Heart right ventricle (tissue), 16 donors: ENCODE measurements at places on chromosomes 11 and 22. TPM values are rescaled to one million over a fixed set of nuclear protein-coding genes. Genes with fewer than 3 reads are reported as not detected.
A peak's percentile ranks its signal among the peaks of the same experiment; 100 is the strongest.

YDJC gene
- 3.9 TPM for total RNA-seq

KCNE3 gene
- total RNA-seq = 4.9 TPM

KRTAP5-7 gene
- total RNA-seq = 0.20 TPM

SCYL1 gene
- 47.4 TPM for total RNA-seq

MFNG gene
- 11.8 TPM for total RNA-seq

IGSF9B gene
- 31.0 TPM for total RNA-seq

RNF214 gene
- 30.1 TPM for total RNA-seq

FAM83F gene
- 5.0 TPM for total RNA-seq

APOBEC3B gene
- total RNA-seq = 1.4 TPM

TTC12 gene
- 7.8 TPM for total RNA-seq

PARVG gene
- total RNA-seq = 1.7 TPM

C11orf86 gene
- total RNA-seq = not detected

AAMDC gene
- 103 TPM for total RNA-seq

- DNase-seq = no peak
Measured at GRCh38 chr11:11607772-11608171, 14.0 kb downstream of the GALNT18 start.

- DNase-seq = no peak
Measured at GRCh38 chr11:59182457-59183151, 10.7 kb downstream of the DTX4 start.

- DNase-seq = peak; percentile 40
Measured at GRCh38 chr22:42439821-42440674, 7.8 kb upstream of the NFAM1 start.

GRCh38 chr22:50482107-50483074 is 1.0 kb downstream of the ADM2 start:
- no peak for DNase-seq

DNA sequence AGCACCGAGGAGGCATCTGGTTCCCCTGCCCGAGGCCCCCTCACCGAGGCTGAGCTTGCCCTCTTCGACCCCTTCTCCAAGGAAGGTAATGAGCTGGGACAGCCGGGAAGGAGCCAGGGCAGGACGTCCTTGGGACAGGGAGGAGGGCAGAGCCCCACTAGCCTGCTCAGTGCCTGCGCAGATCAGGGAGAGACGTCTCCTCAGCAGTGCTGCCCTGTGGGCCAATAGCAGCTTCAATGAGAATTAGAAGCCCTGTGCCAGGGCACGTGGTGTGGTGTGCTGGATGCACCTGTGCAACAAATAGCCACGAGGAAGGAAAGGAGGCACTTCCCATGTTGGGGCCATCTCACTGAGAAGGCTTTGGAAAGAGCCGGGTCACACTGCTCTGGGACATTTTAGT is 5.4 kb upstream of the SAC3D1 start:
- no peak for DNase-seq

- no peak for DNase-seq
Measured at GRCh38 chr11:105821372-105821771, 200.7 kb downstream of the MSANTD4 start.

- DNase-seq = no peak
Measured at GRCh38 chr22:33515795-33516194, 404.5 kb downstream of the LARGE1 start.

DNA sequence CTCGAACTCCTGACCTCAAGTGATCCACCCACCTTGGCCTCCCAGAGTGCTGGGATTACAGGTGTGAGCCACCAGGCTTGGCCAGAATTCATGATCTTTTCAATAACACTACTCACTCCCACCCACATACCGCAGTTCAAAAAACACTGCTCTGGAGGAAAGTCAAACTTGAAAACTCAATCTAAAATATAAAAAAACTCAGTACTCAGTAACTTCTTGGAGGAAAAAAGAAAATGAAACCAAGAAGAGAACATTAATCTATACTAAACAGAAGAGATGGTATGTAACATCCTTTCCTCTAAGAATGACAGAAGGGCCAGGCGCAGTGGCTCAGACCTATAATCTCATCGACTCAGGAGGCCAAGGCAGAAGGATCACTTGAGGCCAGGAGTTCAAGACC is 58.3 kb downstream of the MRTFA start:
- DNase-seq = no peak

- no peak for DNase-seq
Measured at GRCh38 chr11:113279591-113279990, 34.8 kb upstream of the TTC12 start.

GRCh38 chr11:124769806-124770774 is 8.0 kb upstream of the ESAM start:
- DNase-seq = no peak

DNA sequence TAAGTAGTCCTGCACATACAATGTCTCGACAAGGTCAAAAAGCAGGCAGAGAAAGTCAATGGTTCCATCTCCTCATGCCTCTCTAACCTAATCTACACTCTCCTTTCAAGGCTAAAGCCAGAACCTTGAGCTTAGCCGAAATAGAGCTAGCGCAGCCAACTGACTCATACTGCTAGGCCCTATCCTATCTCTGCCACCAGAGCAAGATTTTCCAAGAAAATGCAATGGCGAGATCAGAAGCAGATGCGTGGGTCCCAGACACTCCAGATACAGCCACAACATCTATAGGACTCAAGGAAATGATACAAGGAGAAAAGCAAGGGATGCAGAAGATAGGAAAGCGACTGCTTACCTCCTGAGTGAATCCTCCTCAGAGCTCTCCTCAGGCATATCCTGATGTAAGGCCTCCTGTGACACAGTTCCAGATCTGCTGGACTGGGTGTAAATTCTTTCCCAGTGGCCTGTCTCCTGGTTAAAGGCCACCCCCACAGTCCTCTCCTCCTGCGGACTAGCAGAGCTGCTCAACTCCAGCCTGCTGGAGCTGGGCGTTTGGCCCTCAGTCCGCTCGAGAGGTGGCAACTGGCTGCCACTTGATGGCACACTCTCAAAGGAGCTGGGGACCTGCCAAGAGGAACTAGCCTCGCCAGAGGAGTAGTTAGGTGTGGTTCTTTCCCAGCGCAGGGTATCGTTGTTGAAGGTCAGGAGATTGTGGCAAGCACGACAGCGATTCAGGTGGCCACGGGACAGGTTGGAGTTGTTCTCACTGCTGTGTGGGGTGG is 52.0 kb downstream of the AMBRA1 start:
- DNase-seq = peak; percentile 51

DNA sequence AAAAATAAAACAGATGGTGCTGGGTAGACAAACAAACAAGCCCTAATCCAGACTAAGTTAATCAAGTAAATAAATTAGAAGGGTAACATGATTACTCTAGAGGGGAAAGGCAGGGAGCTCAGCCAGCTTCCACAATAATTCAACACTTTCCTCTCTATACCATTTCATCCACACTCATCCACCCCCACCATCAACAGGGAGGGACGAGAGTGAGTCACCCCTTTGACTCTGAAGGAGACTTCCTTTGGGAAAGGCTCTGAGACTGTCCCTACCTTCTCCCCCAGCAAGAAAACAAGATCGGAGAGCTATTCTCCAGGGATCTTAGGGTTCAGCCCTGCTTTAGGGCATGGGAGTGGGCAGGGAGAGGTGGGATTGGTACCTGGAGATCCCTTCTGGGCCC is 33.1 kb downstream of the TRIM66 start:
- no peak for DNase-seq

DNA sequence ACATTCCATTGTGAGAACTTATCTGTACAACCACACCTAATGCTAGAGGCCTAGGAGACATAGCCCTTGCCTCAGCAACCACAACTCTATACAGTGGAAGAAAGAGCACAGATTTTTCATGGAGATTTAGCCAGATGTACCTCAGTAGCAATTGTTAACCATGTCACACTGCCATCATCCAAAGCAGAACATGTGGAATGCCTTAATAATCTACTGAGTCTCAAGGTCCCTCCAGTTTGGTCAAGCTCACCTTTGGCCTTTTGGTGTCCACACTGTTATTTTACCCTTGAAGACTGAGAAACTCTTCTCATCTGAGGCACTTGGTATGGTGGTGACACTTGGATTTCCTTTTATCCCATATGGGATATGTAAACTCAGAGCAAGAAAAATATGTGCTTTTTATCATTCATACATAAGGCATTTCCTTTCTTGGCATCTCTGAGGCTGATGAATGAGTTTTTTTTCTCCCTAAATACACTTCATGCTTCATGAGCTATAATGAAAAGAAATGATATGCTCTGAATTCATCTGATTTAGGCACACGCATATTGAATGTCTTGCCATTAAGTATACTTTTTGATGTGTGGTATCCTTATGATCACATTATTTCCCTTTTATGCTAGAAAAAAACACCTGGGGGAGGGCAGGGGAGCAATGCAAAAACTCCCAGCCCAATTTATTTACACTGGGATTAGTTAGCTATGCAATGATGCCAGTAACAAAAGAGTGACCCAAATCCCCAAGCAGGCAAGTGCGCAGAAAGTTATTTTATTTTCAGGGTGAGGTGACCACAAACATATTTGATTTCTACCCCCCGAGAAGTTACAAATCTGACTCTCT is 63.3 kb upstream of the ME3 start:
- no peak for DNase-seq

DNA sequence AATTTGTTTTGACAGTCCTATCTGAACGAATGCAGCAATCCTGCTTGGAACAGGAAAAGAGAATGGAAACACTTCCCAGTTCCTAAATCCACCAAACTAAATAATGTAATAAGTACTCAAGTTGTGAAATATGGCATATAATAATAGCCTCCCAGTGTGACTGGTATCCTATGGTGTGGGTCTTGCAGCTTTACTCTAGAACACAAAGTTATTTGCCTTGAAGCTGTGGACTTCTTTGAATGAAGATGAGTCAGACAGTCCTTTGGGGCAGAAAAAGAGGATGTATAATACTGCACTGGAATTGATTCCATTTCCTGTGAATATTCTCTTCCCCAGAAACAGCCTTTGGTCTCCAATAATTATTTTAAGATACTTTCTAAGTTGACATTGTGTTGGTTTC is 887.0 kb downstream of the KCNA4 start:
- no peak for DNase-seq

- no peak for DNase-seq
Measured at GRCh38 chr22:48772286-48772907, 1055.3 kb downstream of the BRD1 start.

- DNase-seq = peak; percentile 29
Measured at GRCh38 chr11:93741882-93742226, 382 bp downstream of the C11orf54 start.

- no peak for DNase-seq
Measured at GRCh38 chr11:36601155-36601554, 3.1 kb upstream of the RAG2 start.

DNA sequence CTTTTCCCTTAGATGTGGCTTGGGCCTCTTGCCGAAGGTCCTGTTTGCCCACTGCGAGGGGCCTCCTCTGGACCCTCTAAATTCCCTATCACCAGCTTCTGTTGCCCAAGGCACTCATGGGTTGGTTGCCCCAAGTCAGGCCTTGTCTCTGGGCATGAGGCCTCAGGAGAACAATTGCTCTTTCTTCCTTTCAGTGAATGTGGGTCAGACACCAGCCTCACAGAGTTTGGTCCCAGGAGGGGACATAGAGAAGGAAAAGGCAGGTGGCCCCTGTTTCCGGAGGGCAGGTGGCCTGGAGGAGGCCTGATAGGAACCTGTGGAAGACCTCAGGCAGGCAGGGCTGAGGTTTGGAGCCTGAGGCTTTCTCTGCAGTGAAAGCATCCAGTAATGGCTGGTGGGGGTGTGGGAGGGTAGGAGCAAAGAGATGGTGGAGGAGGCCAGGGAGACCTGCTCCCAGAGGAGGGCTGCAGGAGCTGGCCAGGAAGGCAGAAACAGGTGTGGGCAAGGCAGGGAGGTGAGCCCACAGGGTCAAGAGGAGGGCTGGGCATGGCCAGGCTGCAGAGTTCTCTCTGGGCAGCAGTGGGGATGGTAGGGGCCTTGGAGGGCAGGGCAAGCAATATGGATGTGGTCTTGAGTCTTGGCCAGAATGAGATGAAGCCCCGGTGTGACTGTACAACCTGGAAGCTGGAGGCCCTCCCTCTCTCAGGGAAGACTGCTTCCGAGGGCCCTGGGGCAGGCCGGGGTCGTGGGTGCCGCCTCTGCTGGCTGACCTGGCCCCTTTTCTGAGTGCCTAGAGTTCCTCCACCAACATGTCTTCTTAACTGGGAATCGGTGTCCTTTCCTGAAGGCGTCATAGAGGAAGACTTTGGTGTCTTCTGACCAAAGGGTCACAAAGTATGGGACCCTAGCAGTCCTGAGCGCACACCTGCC is 28.0 kb upstream of the LMO1 start:
- DNase-seq = no peak

DNA sequence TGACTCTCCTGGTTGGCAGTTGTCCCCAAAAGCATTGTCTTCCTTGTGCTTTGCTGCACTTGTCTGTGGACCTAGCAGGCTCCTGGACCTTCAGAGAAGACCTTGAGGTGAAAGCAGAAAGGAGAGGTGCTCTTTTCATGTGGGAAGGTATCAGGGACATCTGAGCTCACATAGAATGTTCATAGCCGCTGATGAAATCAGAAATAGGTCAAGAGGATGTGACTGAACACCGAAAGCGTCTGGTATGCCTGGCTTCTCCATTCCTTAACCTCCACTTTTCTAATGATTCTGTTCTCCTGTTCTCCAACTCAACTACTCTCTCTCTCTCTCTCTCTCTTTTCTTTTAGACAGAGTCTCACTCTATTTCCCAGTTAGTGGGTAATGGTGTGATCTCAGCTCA is 6.2 kb upstream of the CUL5 start:
- DNase-seq = no peak

GRCh38 chr11:117815262-117815803 is 9.2 kb downstream of the FXYD2 start:
- no peak for DNase-seq

- no peak for DNase-seq
Measured at GRCh38 chr11:92738276-92738675, 231.2 kb upstream of the MTNR1B start.

DNA sequence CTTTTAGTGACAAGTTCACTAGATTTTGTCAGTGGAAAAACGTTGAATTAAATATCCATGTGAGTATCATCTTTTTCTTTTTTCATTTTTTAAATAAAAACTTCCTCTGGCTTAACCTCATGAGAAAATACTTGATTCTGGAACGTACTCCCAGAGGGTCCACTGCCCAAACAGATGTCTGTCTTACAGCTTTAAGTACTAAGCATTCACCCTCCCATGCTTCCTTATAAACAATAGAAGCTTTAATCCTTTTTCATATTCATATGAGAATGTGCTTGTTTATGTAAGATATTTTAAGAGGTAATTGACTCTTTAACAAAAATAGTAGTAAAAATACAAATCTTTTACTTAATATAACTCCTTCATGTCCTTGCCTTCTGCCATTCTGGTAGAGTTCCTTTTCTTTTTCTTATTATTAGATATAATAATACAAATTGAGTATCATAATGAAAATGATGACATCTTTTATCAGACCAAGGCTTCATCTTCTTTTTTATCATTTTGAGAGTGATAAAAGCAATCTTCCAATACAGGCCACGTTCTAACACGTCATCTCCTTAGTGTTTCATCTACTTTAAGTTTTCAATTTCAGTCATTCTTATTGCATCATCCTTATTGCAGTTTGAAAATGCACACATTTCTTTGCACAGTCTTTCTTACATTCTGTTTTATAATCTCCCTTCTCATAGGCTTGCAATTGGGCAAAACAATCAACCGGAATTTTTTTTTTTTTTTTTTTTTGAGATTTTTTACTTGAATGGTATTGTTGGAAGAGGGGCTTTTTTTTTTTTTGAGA is 69.5 kb upstream of the MYO18B start:
- no peak for DNase-seq

- no peak for DNase-seq
Measured at GRCh38 chr11:26043665-26044064, 288.3 kb upstream of the ANO3 start.

- no peak for DNase-seq
Measured at GRCh38 chr11:11068113-11068512, 210.3 kb upstream of the ZBED5 start.
